AML-193 (cell line): ENCODE measurements at places on chromosomes 7 and 10.

- DNase-seq = no peak
These were observed 87.4 kb downstream of the ELAPOR2 start for GRCh38 chr7:86972072-86972471.

GRCh38 chr10:62062752-62063512 lies 161.4 kb downstream of the ARID5B start:
- no peak for DNase-seq

- DNase-seq = no peak
These were observed 37.4 kb upstream of the DUSP5 start for GRCh38 chr10:110460111-110460809.

DNA sequence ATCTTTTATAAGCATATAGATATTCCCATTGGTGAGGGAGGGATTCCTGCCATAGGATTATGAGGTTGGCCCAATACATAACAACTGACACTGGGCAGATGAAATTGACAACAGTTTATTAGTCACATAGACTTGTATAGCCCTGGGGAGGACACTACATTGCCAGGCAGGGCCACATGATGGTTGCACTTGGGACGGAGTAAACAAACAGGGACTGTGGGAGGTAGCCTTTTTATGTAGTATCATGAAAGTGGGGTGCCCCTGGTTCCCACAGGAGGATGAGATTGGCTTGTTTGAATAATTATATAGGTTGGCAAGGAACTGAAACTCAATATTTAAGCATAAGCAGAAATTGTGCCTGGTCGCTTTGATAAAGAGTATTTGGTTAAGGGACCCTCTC lies 23.5 kb downstream of the TRIM24 start:
- DNase-seq = no peak

DNA sequence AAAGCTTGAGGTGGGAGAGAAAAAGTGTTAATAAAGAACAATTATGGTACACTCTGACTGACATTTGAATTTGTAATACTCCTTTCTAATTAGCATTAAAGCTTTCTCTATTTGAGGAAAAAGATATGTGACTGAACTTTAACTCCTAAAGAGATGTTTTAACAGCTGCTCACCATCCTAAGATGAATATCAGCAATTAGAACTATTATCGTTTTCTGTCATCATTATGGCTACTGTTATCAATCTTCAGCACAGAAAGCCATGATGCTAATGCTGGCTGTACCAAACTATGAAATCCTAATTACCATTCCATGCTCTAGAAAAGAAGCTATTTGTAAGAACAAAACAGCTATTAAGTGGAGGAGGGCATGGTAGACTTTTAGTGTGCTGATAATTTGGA lies 228.8 kb upstream of the CSTF2T start:
- no peak for DNase-seq

- DNase-seq = no peak
These were observed 99.8 kb upstream of the SVIL start for GRCh38 chr10:29734640-29734961.

DNA sequence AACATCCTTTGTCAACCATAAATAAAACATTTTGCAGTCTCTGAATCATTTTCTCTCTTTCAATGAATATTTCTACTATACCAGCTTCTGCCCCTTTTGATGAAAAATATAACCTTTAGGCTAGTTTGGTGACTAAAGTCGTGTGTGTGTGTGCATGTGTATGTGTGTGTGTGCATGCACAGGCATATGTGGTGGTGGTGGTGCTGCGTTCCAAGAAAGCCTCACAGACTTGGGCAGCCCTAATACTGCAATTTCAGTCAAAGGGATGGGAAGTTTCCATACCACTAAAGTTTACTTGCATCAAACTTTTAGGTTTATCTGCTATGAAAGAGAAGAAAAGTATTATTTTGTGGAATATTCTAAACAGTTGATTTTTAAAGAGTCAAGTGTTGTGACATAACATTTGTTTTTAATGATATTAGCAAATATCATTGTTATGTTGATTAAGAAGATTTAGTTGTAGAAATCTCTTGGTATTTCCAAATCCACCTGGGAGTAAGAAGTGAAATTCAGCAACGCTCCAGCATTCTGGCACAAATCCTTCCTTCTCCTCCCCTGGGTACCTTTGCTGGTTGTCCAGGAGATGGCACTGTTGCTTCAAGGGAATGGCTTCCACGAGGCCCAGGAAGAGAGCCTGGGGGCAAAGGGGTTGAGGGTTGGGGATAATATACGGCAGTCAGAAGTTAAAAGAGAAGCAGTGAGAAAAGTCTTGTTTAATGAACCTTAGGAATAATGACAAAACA lies 41.5 kb downstream of the ASB4 start:
- peak; percentile 54 for DNase-seq

- no peak for DNase-seq
These were observed 22.1 kb upstream of the HSPB1 start for GRCh38 chr7:76280408-76280807.

GRCh38 chr10:78474743-78475142 lies 441.1 kb downstream of the RPS24 start:
- no peak for DNase-seq
